Endodermal cell (in vitro differentiated cells): ENCODE measurements at places on chromosomes 6 and 20.

GRCh38 chr6:77430504-77430903 lies 32.8 kb downstream of the HTR1B start:
- DNase-seq: no peak

DNA sequence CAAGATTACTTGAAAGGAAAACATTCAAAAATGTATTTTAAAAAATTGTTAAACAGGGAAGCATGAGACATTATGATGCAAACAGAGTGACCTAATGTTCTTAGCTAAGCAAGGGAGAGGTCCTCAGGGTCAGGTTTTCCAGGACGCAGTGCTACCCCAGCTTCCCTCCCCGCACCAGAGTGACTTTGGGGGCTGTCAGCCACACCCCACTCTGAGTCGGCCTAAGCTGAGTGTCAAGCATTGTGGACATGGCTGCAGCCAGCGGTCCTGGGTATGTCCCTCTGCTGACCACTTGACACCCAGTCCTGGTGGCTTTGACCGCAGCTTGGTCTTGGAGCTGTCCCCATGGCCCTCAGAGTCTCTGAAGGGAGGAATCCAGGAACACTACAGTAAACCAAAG lies 54.9 kb upstream of the CD93 start:
- no peak for DNase-seq

GRCh38 chr6:36142971-36143838 lies 12.9 kb downstream of the MAPK13 start:
- DNase-seq: no peak

- DNase-seq: no peak
These were observed 88.4 kb upstream of the PLEKHG1 start for GRCh38 chr6:150511313-150511712.

GRCh38 chr6:47278545-47278944 lies 31.2 kb downstream of the TNFRSF21 start:
- peak; percentile 13 for DNase-seq

- DNase-seq: peak; percentile 69
These were observed 84.3 kb upstream of the TAB2 start for GRCh38 chr6:149233056-149233715.
